ENCODE measurements at places on chromosomes 16 and 17.

DNA sequence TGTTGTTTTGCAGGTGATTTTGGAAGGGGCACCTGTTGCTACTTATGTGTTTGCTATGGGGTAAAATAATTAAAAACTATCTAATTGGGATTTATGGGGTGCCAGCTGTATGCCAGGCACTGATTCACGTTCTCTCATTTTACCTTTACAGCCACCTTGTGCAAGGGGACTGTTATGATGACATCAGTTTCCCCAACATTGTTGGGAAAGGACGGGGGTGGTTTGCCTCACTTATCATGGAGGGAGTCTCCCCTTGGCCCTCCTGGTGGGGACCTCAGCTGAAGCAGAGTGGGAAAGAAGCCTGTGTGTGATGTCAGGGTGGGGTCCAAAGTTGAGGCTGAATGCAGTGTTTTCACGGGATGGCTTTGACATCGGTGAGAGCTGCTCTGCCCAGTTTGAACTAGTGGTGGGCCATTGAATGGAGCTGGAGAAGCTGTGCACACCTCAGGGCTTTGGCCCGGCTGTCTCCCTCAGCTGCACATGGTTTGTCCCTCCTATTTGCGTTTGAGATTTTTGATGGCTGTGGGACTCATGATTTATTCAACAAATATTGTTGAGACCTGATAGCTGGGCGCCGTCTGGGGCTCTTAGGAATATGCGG lies 36.1 kb downstream of the CMIP start:
- H3K4me1 ChIP-seq = peaks cover 69% of the 10 kb centered on the region
- H3K27ac ChIP-seq = no peak overlapping the region
- no peak for DNase-seq
- H3K4me3 ChIP-seq = peak overlapping the region; percentile 7
- H3K27me3 ChIP-seq = no peaks in the 10 kb centered on the region

- peaks cover 30% of the 10 kb centered on the region for H3K4me1 ChIP-seq
- DNase-seq = no peak
- peaks cover 12% of the 10 kb centered on the region for H3K27me3 ChIP-seq
Observed at GRCh38 chr16:86012221-86012620, 113.3 kb downstream of the IRF8 start.

GRCh38 chr17:33303254-33303653 lies 10.2 kb upstream of the ASIC2 start:
- H3K4me3 ChIP-seq = no peak overlapping the region
- no peak overlapping the region for H3K27ac ChIP-seq
- peaks cover 15% of the 10 kb centered on the region for H3K4me1 ChIP-seq
- H3K36me3 ChIP-seq = no peaks in the 10 kb centered on the region

GRCh38 chr16:17395849-17396480 lies 74.8 kb downstream of the XYLT1 start:
- H3K27me3 ChIP-seq = no peaks in the 10 kb centered on the region
- no peak overlapping the region for H3K4me3 ChIP-seq
- no peaks in the 10 kb centered on the region for H3K36me3 ChIP-seq

DNA sequence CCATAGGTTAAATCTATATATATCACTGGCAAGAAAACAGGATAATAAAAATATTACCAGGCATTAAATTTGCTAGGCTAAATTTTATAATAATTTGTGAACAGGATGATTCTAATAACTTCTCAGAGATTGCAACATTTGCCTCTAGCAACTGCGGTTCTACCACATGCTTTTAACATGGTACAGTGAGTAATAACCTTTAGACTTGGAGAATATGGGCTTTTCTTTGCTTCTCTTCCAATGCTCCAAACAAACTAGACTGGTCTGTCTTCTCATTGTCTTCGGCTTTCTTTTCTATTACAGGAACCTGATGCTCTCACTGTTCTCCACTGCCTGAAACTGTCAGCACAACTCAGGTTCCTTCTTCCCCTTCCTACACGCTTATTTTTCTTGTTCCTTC lies 80.6 kb downstream of the CA4 start:
- H3K4me1 ChIP-seq = no peaks in the 10 kb centered on the region
- H3K27ac ChIP-seq = no peak overlapping the region
- peaks cover 2% of the 10 kb centered on the region for H3K36me3 ChIP-seq
- DNase-seq = no peak

DNA sequence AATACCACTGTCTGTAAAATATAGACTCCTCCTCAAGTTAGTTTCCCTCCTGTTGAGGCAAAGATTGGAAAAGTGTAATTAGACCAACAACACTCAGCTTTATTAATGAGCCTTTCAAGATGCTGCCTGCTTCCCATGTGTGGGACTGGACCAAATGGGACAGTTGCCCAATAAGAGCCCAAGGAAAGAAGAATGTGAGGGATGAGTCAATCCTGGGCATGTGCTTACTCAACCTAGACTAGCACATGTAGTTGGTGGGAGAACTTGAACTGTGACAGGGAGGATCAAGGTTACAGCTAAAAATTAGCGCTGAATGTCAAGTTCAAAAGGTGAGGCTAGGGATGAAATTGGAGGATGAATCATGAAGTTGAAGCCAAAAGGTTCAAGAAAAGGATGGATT lies 435.5 kb downstream of the CA10 start:
- H3K4me1 ChIP-seq = no peaks in the 10 kb centered on the region
- H3K27ac ChIP-seq = no peak overlapping the region
- H3K36me3 ChIP-seq = no peaks in the 10 kb centered on the region
- H3K27me3 ChIP-seq = peaks cover 17% of the 10 kb centered on the region
- no peak overlapping the region for H3K4me3 ChIP-seq
- no peak for DNase-seq

GRCh38 chr16:52141871-52142270 lies 405.1 kb downstream of the TOX3 start:
- H3K27ac ChIP-seq = no peak overlapping the region
- H3K4me3 ChIP-seq = no peak overlapping the region
- no peak for DNase-seq
- H3K27me3 ChIP-seq = no peaks in the 10 kb centered on the region
- H3K4me1 ChIP-seq = no peaks in the 10 kb centered on the region
- no peaks in the 10 kb centered on the region for H3K36me3 ChIP-seq

DNA sequence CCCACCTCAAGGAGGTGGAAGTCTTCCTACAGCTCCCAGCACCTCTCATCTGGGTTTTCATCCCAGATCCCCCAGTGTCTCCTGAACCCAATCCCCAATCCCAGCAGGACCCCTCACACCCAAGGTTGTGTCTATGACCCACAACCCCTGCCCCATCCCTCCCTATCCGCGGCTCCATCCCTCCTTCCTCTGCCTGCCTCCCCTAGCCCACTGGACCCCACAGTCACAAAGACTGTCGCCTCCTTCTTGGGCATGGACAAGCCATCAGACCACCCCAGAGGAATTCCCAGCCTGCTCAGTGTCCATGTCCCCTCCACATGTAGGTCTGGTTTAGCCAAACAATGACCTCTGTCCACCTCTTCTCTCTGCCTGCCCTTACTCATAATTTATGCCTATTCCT lies 12.3 kb downstream of the CES1 start:
- no peak for DNase-seq
- H3K4me1 ChIP-seq = no peaks in the 10 kb centered on the region
- peaks cover 19% of the 10 kb centered on the region for H3K27me3 ChIP-seq
- no peak overlapping the region for H3K4me3 ChIP-seq
- no peaks in the 10 kb centered on the region for H3K36me3 ChIP-seq
- no peak overlapping the region for H3K27ac ChIP-seq

DNA sequence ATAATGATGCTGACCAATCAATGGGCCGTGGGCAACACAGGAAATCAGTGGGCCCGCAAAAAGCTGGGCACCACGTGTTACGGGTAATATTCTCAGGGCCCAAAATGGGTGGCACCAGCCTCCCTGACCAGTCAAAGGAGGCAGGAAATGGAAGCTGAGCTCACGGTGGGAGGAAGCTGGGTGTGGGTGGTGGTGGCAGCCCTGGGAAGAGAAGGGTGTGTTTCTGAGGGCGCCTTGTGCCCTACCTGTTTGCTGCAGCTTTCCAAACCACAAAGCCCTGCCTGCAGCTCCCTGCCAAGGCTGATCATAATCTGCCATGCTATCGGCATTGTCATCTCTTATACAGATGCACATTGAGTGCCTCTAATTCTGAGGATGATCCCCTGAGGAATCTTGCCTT lies 457.9 kb downstream of the SLC39A11 start:
- H3K27me3 ChIP-seq = no peaks in the 10 kb centered on the region
- H3K36me3 ChIP-seq = no peaks in the 10 kb centered on the region
- peak; percentile 5 for DNase-seq
- peak overlapping the region; percentile 53 for H3K4me3 ChIP-seq

GRCh38 chr17:4703330-4703691 lies 626 bp downstream of the PELP1 start:
- H3K27me3 ChIP-seq = no peaks in the 10 kb centered on the region
- peaks cover 5% of the 10 kb centered on the region for H3K36me3 ChIP-seq
- H3K27ac ChIP-seq = peak overlapping the region; percentile 52
- peak overlapping the region; percentile 88 for H3K4me3 ChIP-seq
- peaks cover 70% of the 10 kb centered on the region for H3K4me1 ChIP-seq
- DNase-seq = no peak

GRCh38 chr16:16029431-16030011 lies 80.1 kb downstream of the ABCC1 start:
- H3K27ac ChIP-seq = no peak overlapping the region
- no peaks in the 10 kb centered on the region for H3K27me3 ChIP-seq
- H3K36me3 ChIP-seq = no peaks in the 10 kb centered on the region
- DNase-seq = no peak

DNA sequence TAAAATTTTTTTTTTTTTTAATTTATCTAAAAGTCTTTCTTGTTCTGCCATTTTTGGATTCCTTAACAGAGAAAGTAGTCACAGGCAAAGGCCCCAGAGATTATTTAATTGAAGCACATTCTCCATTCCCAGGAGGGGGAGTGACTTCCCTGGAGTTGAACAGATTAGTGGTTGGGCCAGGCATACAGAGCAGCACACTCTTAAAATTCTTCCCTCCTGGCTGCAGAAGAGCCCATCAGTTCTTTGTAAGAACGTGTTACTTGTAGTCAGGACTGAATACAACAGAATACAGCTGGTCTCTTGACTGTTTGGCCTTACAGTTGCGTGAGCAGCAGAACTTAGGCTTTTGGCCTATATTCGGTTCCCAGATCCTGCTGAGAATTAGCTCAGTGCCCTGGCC lies 1.8 kb downstream of the ALKBH5 start:
- H3K4me3 ChIP-seq = peak overlapping the region; percentile 98
- no peak for DNase-seq
- peak overlapping the region; percentile 86 for H3K27ac ChIP-seq
- H3K27me3 ChIP-seq = no peaks in the 10 kb centered on the region

DNA sequence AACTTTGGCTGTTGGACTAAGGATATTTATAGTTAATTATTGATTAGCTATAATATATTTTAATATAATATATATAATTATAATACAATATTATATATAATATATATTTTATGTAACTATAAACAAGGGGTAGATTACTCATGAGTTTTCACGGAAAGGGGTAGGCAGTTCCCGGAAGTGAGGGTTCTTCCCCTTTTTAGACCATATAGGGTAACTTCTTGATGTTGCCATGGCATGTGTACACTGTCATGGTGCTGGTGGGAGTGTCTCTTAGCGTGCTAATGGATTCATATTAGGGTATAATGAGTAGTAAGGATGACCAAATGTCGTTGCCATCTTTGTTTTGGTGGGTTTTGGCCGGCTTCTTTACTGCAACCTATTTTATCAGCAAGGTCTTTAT lies 315.6 kb downstream of the WWOX start:
- H3K4me1 ChIP-seq = no peaks in the 10 kb centered on the region
- H3K27me3 ChIP-seq = no peaks in the 10 kb centered on the region
- no peak overlapping the region for H3K27ac ChIP-seq
- no peak for DNase-seq
- peaks cover 18% of the 10 kb centered on the region for H3K36me3 ChIP-seq

GRCh38 chr16:65608455-65608854 lies 486.6 kb upstream of the CDH11 start:
- DNase-seq = no peak
- no peaks in the 10 kb centered on the region for H3K27me3 ChIP-seq
- H3K4me3 ChIP-seq = no peak overlapping the region
- no peaks in the 10 kb centered on the region for H3K4me1 ChIP-seq

DNA sequence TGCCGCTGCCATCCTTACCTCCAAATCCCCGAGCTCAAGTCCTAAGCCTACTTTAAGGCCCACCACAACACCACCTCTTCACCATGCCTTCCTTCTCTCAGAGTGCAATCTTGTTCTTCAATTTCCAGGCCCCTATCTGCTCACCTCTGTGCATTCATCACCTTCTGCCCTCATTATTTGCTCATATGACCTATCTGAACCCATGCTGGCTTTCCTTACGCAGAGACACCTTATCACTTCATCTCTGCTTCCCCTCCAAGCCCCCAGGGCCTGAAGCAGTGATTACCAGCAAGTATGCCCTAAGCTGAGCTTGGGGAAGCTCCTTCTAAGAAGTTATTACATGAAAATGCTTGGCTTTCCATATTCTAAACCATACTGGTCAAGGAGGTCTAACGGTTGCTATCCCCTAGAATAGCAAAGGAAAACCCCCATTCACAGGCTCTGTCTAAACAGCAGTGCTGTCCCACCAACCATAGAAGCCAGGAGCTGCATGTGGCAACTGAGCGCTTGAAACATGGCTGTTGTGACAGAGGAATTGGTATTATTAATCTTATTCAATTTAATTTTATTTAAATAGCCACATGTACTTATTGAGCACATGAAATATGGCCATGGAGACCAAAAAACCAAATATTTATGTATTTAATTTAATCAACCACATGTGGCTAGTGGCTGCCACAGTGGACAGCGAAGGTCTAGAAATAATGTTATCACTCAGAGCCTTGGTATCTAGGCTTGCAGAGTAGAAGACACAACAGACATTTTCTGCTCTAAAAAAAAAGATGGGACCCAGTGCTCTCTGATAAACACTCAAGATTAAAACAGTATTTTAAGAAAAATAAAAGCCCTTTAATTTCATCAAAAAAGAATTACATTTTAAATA lies 13.9 kb downstream of the USP7 start:
- peaks cover 90% of the 10 kb centered on the region for H3K4me1 ChIP-seq
- H3K27me3 ChIP-seq = no peaks in the 10 kb centered on the region

GRCh38 chr16:60712144-60712543 lies 1324.1 kb downstream of the CDH8 start:
- no peak for DNase-seq
- H3K36me3 ChIP-seq = no peaks in the 10 kb centered on the region
- no peak overlapping the region for H3K27ac ChIP-seq
- no peaks in the 10 kb centered on the region for H3K4me1 ChIP-seq
- H3K4me3 ChIP-seq = no peak overlapping the region

DNA sequence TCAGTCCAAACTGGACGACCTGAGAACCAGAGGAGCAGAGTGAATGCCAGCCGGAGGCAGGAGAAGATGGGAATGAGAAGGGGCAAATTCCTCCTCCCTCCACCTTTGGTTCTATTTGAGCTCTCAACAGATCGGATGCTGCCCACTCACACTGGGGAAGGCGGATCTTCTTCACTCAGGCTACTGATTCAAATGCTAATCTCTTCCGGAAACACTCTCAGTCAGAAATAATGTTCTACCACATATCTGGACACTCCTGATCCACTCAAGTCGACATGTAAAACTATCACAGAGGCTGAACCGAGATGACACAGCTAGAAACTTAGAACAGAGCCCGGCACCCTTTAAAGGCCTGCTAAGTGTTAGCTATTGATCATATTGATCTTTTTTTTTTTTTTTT lies 57.4 kb upstream of the GRIN2A start:
- no peak overlapping the region for H3K27ac ChIP-seq
- H3K36me3 ChIP-seq = no peaks in the 10 kb centered on the region
- H3K27me3 ChIP-seq = peaks cover 7% of the 10 kb centered on the region
- no peaks in the 10 kb centered on the region for H3K4me1 ChIP-seq
- no peak overlapping the region for H3K4me3 ChIP-seq
- DNase-seq = no peak
